Aorta (tissue), 5 donors: ENCODE measurements at places on chromosomes 3 and 15. TPM values are rescaled to one million over a fixed set of nuclear protein-coding genes. Genes with fewer than 3 reads are reported as not detected.
A peak's percentile ranks its signal among the peaks of the same experiment; 100 is the strongest.

TMA7 gene
- total RNA-seq = 128 TPM

ADAMTS9 gene
- 212 TPM for total RNA-seq

ILDR1 gene
- not detected for total RNA-seq

LSAMP gene
- 7.8 TPM for total RNA-seq

MED12L gene
- total RNA-seq = 1.1 TPM

DNA sequence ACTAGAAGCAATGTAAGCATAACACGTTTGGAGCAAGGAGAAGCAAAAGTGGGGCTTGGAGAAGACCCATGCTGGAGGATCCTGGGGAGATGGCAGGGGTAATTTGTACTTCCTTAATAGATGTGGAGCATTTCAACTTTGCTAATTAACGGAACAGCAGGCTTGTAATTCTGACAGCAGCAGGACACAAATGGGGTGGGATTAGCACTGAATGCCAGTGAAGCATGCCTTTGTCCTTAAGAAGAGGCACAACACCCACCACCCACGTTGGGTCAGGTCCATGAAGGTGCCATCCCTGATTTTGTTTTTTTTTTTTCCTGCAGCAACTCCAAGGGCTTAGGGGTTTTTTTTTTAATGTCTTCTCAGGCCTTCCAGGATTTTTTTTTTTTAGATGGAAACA is 231.9 kb upstream of the ROPN1 start:
- no peak for DNase-seq

GRCh38 chr3:197197334-197197733 is 101.1 kb downstream of the DLG1 start:
- no peak for DNase-seq

GRCh38 chr15:52352086-52352485 is 56.5 kb upstream of the MYO5C start:
- DNase-seq = no peak

GRCh38 chr3:30893678-30894325 is 659 bp downstream of the GADL1 start:
- no peak for DNase-seq

DNA sequence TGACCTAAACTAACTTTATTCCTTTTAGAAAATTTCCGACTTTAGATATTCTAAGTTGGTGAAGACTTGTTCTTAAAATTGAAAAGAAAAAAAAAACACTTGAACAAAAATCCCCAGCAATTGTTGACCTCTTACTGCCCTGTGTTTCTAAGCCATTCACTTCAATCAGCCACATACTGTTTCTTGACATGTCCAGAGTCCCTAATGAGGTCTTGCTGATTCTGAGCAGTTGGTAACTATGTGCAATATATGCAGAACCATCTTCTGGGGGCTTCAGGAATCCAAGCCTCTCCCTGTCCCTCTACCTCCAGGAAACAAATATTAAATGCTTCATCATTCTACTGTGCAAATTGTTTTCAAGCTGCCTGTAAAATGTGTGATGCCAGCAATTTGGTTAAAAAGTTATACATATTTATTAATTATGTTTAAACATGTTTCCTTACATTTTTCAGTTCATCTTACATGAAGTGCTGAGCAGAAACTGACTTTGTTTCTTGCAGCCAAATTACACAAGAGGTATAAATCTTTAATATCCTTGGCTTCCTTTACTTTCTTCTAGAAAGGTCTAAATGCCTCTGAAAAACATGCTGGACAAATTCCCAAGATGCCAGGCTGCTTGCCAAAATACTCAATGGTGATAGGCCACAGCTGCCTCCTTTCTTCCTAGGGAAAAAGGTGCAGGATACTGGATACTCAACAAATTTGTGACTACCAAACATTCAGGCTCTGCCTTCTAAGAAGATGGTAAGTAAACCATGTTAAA is 19.8 kb upstream of the GYG1 start:
- peak; percentile 69 for DNase-seq

GRCh38 chr15:69559440-69560190 is 107.0 kb downstream of the RPLP1 start:
- no peak for DNase-seq

DNA sequence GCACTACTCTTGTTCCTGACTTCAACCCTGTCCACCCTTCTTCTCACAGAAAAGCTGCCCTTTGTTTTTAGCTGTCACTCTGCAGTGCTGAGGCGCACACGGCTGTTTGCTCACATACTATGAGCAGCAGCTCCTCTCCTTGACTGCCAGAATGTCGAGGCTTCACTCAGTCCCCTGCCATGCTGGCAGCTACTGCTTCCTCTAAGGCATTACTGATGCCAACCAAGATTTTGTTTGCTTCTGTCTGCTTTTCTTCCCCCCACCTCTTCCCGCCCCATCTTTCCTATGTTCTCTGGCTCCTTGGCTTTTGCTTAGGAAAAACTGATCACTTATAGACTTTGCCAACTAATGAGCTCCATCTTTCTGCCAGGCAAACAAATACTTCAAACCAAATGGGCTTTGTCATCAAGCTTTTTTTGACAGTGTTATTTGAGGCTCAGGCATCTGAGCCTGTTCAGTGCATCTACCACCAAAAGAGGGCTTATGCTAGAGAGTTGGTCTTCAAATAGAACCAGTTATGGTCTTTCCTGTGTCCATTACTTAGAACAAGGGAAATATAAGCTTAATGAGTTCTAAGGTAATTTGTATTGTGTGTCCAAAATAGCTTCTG is 81.0 kb downstream of the FBXL2 start:
- DNase-seq = no peak

GRCh38 chr15:77481670-77482069 is 61.0 kb downstream of the HMG20A start:
- no peak for DNase-seq

GRCh38 chr3:99013777-99014315 is 112.4 kb upstream of the DCBLD2 start:
- DNase-seq = no peak

DNA sequence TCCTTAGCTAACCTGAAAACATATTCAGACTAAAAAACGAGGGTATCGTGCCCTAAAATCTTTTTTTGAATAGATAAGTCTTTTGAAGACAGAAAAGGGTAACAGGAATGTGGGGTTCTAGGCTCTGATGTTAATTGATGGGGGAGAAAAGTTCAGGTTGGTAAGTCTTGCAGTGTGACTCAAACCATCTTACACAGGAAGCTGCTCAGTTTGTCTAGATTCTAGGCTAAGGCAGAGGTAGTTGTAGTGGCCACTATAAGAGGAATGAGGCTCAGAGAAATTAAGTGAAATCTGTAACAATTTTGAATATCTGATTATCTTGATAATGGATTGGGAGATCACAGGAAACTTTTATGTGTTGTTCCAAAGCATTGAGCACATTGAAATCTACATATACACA is 267.9 kb downstream of the PDCD6IP start:
- no peak for DNase-seq

- no peak for DNase-seq
Measured at GRCh38 chr3:183247011-183247589, 6.0 kb upstream of the B3GNT5 start.

DNA sequence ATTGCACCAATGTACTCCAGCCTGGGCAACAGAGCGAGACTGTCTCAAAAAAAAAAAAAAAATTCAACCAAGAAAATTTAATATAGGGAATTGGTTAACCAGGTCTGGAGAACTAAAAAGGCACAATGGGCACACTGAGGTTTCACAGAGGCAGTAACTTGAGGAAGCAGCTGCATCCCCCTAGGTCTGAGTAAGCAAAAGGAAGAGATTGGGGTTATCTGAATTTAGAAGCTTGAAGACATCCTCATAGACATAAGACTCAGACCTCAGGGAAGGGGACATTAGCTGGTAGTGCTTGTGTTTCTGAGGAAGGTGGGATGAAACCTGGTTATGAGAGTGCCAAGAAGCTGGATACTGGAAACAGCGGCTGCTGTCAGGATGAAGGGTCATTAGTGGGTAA is 50.1 kb upstream of the LEKR1 start:
- DNase-seq = no peak
